ENCODE measurements at places on chromosomes 5 and 9. TPM values are rescaled to one million over a fixed set of nuclear protein-coding genes. Genes with fewer than 3 reads are reported as not detected.

- H3K27ac ChIP-seq = peak within 1 kb of the TSS; percentile 20
- peaks cover 43% of the 10 kb centered on the region for H3K4me1 ChIP-seq
- H3K27me3 ChIP-seq = no peaks in the 10 kb centered on the region
- H3K4me3 ChIP-seq = peak within 1 kb of the TSS; percentile 90
- no peaks in the 10 kb centered on the region for H3K36me3 ChIP-seq
- peak; percentile 85 for DNase-seq
Measured at GRCh38 chr9:128552153-128552743, at the start of gene SPTAN1. Gene SPTAN1 (plus strand): TSS chr9:128552587. CDS start chr9:128566741, 14,154 bp downstream.

DNA sequence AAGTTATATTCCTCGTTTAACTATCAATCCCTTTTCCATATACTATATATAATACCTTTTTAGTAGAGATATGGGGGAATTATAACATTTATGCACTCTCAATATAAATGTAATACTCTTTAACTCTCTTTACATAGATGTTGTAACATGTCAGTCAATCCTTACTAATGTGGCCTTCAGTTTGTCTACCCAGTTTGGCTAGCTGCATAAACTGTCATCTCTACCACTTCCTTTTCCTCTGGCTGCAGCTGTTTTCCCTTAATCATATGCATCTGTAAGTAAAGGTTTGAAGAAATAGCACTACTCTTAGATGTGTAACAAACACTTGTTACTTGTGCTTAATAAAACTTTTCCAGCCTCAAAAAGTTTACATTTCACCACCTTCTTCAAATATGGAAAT lies 13.4 kb downstream of the ABHD17B start:
- H3K27me3 ChIP-seq = no peaks in the 10 kb centered on the region
- no peak overlapping the region for H3K4me3 ChIP-seq
- no peaks in the 10 kb centered on the region for H3K36me3 ChIP-seq
- H3K4me1 ChIP-seq = no peaks in the 10 kb centered on the region

DNA sequence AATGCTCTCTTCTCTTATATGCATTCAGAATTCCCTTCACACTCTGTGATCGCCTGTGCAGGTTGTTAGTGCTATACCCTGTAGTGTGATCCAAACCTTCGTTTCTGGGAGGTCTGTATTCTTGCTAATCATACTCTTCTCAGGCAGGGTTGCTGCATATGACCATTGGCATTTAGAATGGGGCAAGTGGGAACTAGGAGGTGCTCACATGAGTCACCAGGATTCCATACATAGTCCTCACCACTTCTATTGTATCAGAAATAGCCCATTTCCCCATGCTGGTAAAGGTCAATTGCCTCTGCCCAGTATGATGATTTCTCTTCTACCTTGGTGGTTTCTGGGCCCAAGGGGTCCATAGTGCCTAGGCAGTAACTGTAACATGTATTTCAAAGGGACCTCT lies 443.5 kb upstream of the CDH6 start:
- H3K27ac ChIP-seq = no peak overlapping the region
- no peaks in the 10 kb centered on the region for H3K36me3 ChIP-seq
- H3K4me1 ChIP-seq = no peaks in the 10 kb centered on the region
- peak; percentile 16 for DNase-seq
- H3K4me3 ChIP-seq = no peak overlapping the region

C9 gene
- not detected for total RNA-seq

- H3K27me3 ChIP-seq = no peaks in the 10 kb centered on the region
- no peaks in the 10 kb centered on the region for H3K36me3 ChIP-seq
- peaks cover 13% of the 10 kb centered on the region for H3K4me1 ChIP-seq
- DNase-seq = no peak
Measured at GRCh38 chr5:102815540-102816332, 60.6 kb downstream of the PAM start.

- no peaks in the 10 kb centered on the region for H3K36me3 ChIP-seq
- H3K27ac ChIP-seq = no peak overlapping the region
- no peaks in the 10 kb centered on the region for H3K27me3 ChIP-seq
- H3K4me3 ChIP-seq = no peak overlapping the region
- peaks cover 29% of the 10 kb centered on the region for H3K4me1 ChIP-seq
- DNase-seq = no peak
Measured at GRCh38 chr9:20573023-20573422, 49.3 kb downstream of the MLLT3 start.

FAM78A gene
- 0.07 TPM for total RNA-seq

- no peaks in the 10 kb centered on the region for H3K36me3 ChIP-seq
- H3K4me3 ChIP-seq = no peak overlapping the region
- peak overlapping the region; percentile 88 for H3K27ac ChIP-seq
- peaks cover 27% of the 10 kb centered on the region for H3K4me1 ChIP-seq
- DNase-seq = no peak
Measured at GRCh38 chr9:91038483-91039124, 237.0 kb downstream of the SYK start.

- H3K4me3 ChIP-seq = no peak overlapping the region
- H3K4me1 ChIP-seq = no peaks in the 10 kb centered on the region
- DNase-seq = no peak
- no peak overlapping the region for H3K27ac ChIP-seq
Measured at GRCh38 chr5:171462928-171463861, 43.7 kb downstream of the FGF18 start.

DNA sequence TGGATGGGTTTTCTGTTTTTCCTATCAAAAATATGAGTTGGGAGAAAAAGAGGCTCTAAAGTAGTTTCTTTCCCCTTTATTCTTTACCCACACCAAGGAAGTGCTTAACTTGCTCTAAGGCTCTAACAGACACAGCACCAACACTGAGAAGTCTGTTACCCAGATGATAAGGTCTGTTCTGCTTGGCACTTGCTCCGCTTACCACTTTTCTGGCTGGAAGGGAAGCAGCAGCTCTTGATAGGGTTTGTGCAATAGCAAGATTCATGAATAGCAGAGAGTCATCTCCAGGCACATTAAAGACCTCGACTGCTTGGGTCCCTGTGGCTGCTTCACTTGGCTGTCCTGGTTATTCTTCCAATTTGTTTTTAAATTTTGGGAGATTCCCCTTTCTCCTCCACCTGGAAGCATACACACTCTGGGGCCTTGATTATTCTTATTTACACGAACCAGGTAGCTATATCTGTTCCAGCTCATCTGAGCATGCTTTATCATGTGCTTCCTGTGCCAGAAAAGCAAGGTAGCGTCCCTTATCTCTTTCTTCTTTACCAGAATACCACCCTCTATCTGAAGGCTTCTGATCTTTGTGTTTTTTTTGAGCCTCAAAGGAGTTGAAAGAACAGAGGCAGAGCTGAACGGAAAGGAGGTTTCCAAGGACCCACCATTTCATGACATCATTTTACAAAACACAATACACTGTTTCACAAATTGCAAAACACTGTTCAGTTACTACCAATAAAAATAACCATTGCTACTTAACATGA lies 24.8 kb downstream of the PPP3R2 start:
- no peak overlapping the region for H3K4me3 ChIP-seq
- no peak for DNase-seq
- no peaks in the 10 kb centered on the region for H3K36me3 ChIP-seq
- H3K27ac ChIP-seq = no peak overlapping the region

DNA sequence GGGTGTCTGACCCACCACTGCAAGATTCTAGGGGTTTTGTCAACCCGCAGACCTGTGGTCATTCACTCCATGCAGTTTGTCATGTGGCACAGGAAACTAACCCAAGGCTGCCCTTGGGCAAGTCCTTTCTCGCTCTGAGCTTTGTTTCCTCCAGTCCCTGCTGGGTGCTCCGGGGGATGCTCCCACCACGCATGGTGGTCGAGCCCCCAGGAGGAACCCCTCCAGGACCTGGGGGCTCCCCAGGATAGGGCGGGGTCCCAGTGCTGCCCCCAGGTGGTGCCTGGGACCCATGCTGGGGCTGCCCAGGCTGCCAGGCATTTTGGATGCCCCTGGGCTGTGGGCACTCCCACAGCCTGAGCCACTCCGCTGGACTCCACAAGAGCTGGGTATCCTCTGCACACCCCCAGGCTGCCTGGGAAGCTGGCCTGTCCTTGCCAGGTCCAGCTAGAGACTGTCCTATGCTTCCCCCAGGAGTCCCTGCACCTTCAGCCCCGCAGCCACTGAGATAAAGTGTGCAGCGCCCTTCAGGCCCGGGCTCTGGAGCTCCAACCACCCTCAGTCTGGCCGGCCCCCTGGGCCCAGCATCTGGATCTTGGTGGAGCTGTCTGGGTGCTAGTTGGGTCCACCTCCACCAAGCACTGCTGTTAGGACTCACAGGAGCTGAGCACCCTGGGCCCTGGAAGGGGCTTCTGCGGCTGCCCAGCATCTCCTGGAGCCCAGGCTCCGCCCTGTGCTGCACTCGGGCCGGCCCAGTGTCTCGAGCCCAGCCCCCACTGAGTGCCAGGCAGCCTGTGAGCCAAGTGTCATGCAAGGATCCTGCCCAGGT lies 104.3 kb downstream of the PHF2 start:
- no peak for DNase-seq
- 0 out of 2 replicates have a peak, but pooled peaks cover 4% of the 10 kb centered on the region for H3K4me1 ChIP-seq
- no peak overlapping the region for H3K4me3 ChIP-seq
- H3K27me3 ChIP-seq = no peaks in the 10 kb centered on the region

NIM1K gene
- total RNA-seq = 0.17 TPM

DNA sequence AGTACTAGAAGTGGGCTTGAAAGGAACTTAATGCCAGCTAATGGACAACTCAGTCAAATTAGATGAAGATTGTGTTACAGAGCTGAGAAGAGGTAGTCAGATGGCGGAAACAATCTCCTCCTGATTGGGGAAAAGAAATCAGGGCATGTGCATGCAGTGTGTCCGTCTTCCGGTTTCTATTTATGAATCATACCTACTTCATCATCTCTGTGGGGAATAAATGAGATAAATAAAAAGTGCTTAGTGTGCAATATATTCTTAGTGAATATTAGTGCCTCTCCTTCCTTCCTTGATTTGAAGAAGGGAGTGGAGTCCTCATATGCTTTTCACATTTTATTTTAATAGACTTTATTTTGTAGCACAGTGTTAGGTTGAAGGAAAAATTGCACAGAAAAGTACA lies 108.7 kb upstream of the NFIL3 start:
- DNase-seq = peak; percentile 36
- H3K27ac ChIP-seq = peak overlapping the region; percentile 36
- no peaks in the 10 kb centered on the region for H3K36me3 ChIP-seq
- H3K27me3 ChIP-seq = no peaks in the 10 kb centered on the region
- H3K4me3 ChIP-seq = no peak overlapping the region

SWI5 gene
- 63.1 TPM for total RNA-seq

ZNF782 gene
- total RNA-seq = 5.3 TPM

GRCh38 chr5:36298552-36298951 lies 3.1 kb downstream of the RANBP3L start:
- H3K27ac ChIP-seq = no peak overlapping the region
- H3K4me1 ChIP-seq = peaks cover 28% of the 10 kb centered on the region
- H3K27me3 ChIP-seq = no peaks in the 10 kb centered on the region

GRCh38 chr9:90204128-90204831 lies 438.3 kb downstream of the DIRAS2 start:
- DNase-seq = no peak
- peaks cover 6% of the 10 kb centered on the region for H3K27me3 ChIP-seq
- no peaks in the 10 kb centered on the region for H3K36me3 ChIP-seq
- no peak overlapping the region for H3K27ac ChIP-seq
- H3K4me1 ChIP-seq = no peaks in the 10 kb centered on the region

- no peaks in the 10 kb centered on the region for H3K27me3 ChIP-seq
- H3K4me3 ChIP-seq = no peak overlapping the region
- H3K27ac ChIP-seq = no peak overlapping the region
- DNase-seq = no peak
- peaks cover 4% of the 10 kb centered on the region for H3K36me3 ChIP-seq
- no peaks in the 10 kb centered on the region for H3K4me1 ChIP-seq
Measured at GRCh38 chr9:123843703-123844102, 86.2 kb downstream of the DENND1A start.

DNA sequence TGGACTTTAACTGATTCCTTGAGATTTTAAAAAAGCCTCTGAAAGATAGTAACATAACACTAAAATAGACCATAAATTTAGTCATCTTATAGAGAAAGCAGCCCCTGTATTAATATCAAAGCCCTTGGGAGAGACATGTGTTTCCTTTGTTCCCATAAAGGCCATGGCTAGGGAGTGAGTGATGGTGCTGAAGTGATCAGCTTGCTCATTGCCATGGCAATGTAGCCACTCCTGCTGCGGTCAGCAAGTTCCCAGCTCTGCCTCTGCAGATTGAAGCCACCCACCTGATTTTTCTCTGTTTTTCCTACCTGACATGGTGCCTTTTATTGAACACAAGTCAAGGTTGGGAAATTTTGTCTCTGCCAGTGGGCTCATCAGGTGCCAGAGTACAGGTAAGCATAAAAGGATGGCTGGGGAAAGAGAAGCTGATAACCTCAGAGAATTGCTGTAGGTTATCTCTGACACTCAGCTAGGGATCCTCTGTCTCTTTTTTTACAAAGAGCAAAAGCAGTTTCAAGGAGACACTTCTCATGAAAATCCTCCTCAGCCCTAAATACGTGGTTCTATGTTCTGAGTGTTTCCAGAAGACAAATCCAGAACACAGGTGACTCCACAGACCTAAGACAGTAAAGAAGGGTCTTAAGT lies 296.3 kb upstream of the NMUR2 start:
- no peak overlapping the region for H3K4me3 ChIP-seq
- H3K4me1 ChIP-seq = no peaks in the 10 kb centered on the region
- no peaks in the 10 kb centered on the region for H3K36me3 ChIP-seq
- H3K27me3 ChIP-seq = no peaks in the 10 kb centered on the region
- DNase-seq = no peak

- no peak overlapping the region for H3K4me3 ChIP-seq
- peak; percentile 37 for DNase-seq
- no peaks in the 10 kb centered on the region for H3K36me3 ChIP-seq
Measured at GRCh38 chr5:14726066-14726838, 61.7 kb downstream of the OTULIN start.

IL3 gene
- not detected for total RNA-seq

Measured in PC-3 (cell line).